Effector memory CD8-positive, alpha-beta T cell (primary cell): ENCODE measurements at places on chromosomes 4 and X.

- no peak for DNase-seq
- H3K36me3 ChIP-seq: no peaks in the 10 kb centered on the region
- H3K27me3 ChIP-seq: no peaks in the 10 kb centered on the region
- H3K4me3 ChIP-seq: peak overlapping the region; percentile 55
- peak overlapping the region; percentile 72 for H3K27ac ChIP-seq
These were observed 3.4 kb upstream of the CYBB start for GRCh38 chrX:37776283-37776986.

- no peak overlapping the region for H3K27ac ChIP-seq
- peaks cover 21% of the 10 kb centered on the region for H3K27me3 ChIP-seq
- H3K4me1 ChIP-seq: no peaks in the 10 kb centered on the region
- DNase-seq: no peak
- no peak overlapping the region for H3K4me3 ChIP-seq
- H3K36me3 ChIP-seq: no peaks in the 10 kb centered on the region
These were observed 189.2 kb upstream of the GK2 start for GRCh38 chr4:79597266-79597665.

DNA sequence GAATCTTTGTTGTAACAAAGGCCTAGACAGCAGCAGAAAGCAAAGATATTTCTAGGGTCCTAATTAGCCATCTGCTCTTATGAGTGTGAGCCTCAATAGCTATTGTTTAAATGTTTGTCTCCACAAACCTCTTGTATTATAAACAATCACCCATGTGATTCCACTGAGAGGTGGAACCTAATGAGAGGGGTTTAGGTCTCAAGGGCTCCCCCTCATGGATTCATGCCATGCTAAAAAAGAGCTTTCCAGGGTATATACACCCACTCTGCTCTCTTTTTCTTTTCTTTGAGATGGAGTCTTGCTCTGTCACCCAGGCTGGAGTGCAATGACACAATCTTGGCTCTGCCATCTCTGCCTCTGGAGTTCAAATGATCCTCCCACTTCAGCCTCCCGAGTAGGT lies 42.1 kb downstream of the TRIM61 start:
- no peak overlapping the region for H3K4me3 ChIP-seq
- H3K4me1 ChIP-seq: no peaks in the 10 kb centered on the region
- peaks cover 26% of the 10 kb centered on the region for H3K27me3 ChIP-seq
- H3K36me3 ChIP-seq: peaks cover 4% of the 10 kb centered on the region
- DNase-seq: no peak

GRCh38 chr4:41205854-41206460 lies 8.4 kb downstream of the APBB2 start:
- H3K4me3 ChIP-seq: no peak overlapping the region
- peaks cover 13% of the 10 kb centered on the region for H3K27me3 ChIP-seq
- no peaks in the 10 kb centered on the region for H3K4me1 ChIP-seq
- no peak overlapping the region for H3K27ac ChIP-seq
- DNase-seq: no peak
- no peaks in the 10 kb centered on the region for H3K36me3 ChIP-seq

- no peaks in the 10 kb centered on the region for H3K27me3 ChIP-seq
- peak; percentile 76 for DNase-seq
- H3K4me1 ChIP-seq: peaks cover 8% of the 10 kb centered on the region
- peak overlapping the region; percentile 45 for H3K4me3 ChIP-seq
These were observed 44.9 kb downstream of the ZBTB49 start for GRCh38 chr4:4334798-4335520.

GRCh38 chrX:71315917-71316316 lies 14.4 kb downstream of the ITGB1BP2 start:
- no peak overlapping the region for H3K4me3 ChIP-seq
- no peaks in the 10 kb centered on the region for H3K27me3 ChIP-seq
- peaks cover 4% of the 10 kb centered on the region for H3K36me3 ChIP-seq
- DNase-seq: no peak
- H3K27ac ChIP-seq: peak overlapping the region; percentile 41
- no peaks in the 10 kb centered on the region for H3K4me1 ChIP-seq

GRCh38 chr4:109185548-109185947 lies 116.9 kb downstream of the COL25A1 start:
- H3K4me1 ChIP-seq: no peaks in the 10 kb centered on the region
- no peak overlapping the region for H3K4me3 ChIP-seq
- H3K27ac ChIP-seq: no peak overlapping the region

GRCh38 chrX:129772796-129773431 lies 6.8 kb upstream of the SASH3 start:
- peak overlapping the region; percentile 60 for H3K4me3 ChIP-seq
- H3K27me3 ChIP-seq: no peaks in the 10 kb centered on the region
- peak overlapping the region; percentile 87 for H3K27ac ChIP-seq
- H3K4me1 ChIP-seq: peaks cover 58% of the 10 kb centered on the region

GRCh38 chrX:131826572-131826971 lies 196.5 kb upstream of the STK26 start:
- no peaks in the 10 kb centered on the region for H3K36me3 ChIP-seq
- no peaks in the 10 kb centered on the region for H3K4me1 ChIP-seq
- H3K4me3 ChIP-seq: no peak overlapping the region
- DNase-seq: no peak

- H3K36me3 ChIP-seq: no peaks in the 10 kb centered on the region
- H3K27ac ChIP-seq: no peak overlapping the region
- no peaks in the 10 kb centered on the region for H3K27me3 ChIP-seq
These were observed 349.7 kb downstream of the IQCM start for GRCh38 chr4:149465955-149466354.

DNA sequence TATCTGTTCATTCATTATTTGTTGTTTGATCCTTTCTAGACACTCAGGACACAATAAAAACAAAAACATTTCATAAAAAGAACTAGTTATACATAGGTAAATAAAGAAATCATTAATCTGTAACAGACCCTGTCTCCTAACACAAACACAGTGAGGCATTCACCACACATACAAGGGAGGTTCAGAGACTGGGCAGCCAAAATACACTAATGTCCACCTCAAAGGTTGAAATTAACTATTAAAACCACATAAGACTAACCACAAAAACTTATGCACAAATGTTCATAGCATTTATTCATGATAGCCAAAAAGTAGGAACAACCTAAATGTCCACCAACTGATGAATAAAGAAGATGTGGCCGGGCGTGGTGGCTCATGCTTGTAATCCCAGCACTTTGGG lies 7.8 kb downstream of the PAPSS1 start:
- H3K27me3 ChIP-seq: no peaks in the 10 kb centered on the region
- no peak overlapping the region for H3K27ac ChIP-seq
- H3K4me3 ChIP-seq: no peak overlapping the region
- peaks cover 11% of the 10 kb centered on the region for H3K4me1 ChIP-seq
- no peaks in the 10 kb centered on the region for H3K36me3 ChIP-seq

DNA sequence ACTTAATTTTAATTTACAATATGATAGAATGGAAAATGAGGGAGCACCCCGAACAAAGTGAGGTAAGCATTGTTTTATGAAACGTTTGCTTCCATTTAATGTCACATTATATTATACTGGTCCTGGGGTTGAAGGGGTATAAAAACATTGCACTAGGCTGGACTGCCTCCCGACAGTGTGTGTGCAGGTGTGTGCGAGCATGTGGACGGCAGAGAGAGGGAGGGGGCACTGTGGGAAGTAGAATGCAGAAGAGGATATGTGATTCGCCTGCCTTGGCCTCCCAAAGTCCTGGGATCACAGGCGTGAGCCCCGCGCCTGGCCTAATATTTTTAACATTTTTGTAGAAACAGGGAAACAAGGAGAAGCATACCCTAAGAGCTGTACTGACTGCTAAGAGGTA lies 36.0 kb downstream of the IRF2 start:
- no peaks in the 10 kb centered on the region for H3K27me3 ChIP-seq
- H3K4me1 ChIP-seq: peaks cover 65% of the 10 kb centered on the region
- no peak overlapping the region for H3K4me3 ChIP-seq
- no peak for DNase-seq
- peak overlapping the region; percentile 85 for H3K27ac ChIP-seq

DNA sequence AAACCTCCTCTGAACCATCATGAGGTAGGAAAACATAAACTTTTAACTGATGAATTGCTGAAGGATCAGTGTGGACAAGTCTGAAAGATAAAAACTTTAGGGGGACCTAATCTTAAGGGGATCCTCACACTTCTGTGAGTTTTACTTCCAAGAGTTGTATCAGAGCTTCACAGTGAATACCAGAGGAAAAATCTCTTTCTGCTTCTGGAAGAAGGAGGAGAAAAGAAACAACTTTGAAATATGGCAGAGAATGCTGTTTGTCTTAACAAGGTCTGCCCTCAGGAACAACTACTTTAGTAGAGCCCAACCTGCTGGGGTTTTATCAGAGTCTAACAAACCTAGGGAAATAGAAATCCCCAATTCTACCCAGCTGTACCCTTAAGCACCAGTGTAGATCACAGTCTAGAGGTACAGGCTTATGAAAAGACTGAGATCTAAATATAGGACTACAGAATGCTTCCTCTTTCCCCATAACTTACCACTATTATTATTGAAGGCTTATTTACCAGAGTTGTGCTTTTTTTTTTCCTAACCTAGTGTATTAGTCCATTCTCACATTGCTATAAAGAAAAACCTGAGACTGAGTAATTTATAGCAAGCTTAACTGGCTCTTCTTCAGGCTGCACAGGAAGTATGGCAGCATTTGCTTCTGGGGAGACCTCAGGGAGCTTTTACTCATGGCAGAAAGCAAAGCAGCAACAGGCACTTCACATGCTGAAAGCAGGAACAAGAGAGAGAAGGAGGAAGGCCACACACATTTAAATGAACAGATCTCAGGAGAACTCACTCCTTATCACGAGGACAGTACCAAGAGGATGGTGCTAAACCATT lies 167.9 kb downstream of the CAMK2D start:
- no peaks in the 10 kb centered on the region for H3K27me3 ChIP-seq
- H3K36me3 ChIP-seq: no peaks in the 10 kb centered on the region
- no peak overlapping the region for H3K27ac ChIP-seq
- no peak overlapping the region for H3K4me3 ChIP-seq
- peaks cover 27% of the 10 kb centered on the region for H3K4me1 ChIP-seq

GRCh38 chrX:7889680-7890079 lies 37.5 kb downstream of the PNPLA4 start:
- H3K4me3 ChIP-seq: no peak overlapping the region
- H3K27ac ChIP-seq: no peak overlapping the region
- H3K4me1 ChIP-seq: no peaks in the 10 kb centered on the region

GRCh38 chr4:87950493-87950892 lies 25.0 kb upstream of the SPP1 start:
- no peak overlapping the region for H3K4me3 ChIP-seq
- H3K36me3 ChIP-seq: no peaks in the 10 kb centered on the region
- H3K27me3 ChIP-seq: peaks cover 16% of the 10 kb centered on the region
- no peak for DNase-seq
- H3K4me1 ChIP-seq: no peaks in the 10 kb centered on the region
- no peak overlapping the region for H3K27ac ChIP-seq

GRCh38 chr4:172666711-172667368 lies 501.8 kb upstream of the GALNT7 start:
- no peaks in the 10 kb centered on the region for H3K36me3 ChIP-seq
- DNase-seq: no peak

- DNase-seq: no peak
- H3K27ac ChIP-seq: no peak overlapping the region
- H3K27me3 ChIP-seq: no peaks in the 10 kb centered on the region
- H3K4me1 ChIP-seq: no peaks in the 10 kb centered on the region
- H3K36me3 ChIP-seq: no peaks in the 10 kb centered on the region
These were observed 114.9 kb downstream of the AREG start for GRCh38 chr4:74559853-74560252.

DNA sequence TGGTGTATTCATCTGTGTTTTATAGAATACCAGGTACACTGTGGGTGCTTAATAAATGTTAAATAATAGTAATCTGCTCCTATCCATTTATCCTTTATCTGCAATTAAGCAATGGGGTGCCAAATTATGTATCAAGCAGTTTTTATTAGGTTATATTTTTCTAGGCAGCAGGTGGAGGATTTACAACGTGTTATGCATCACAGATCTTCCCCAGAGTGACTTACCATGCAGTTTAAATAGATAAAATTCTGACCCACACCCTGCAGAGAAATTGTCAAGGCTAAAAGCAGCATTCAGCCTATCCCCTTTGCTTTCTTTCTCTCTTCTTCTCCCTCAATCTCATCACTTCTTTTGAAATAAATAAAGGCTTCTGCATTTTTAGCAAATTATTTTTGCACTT lies 306.4 kb downstream of the CXXC4 start:
- H3K27ac ChIP-seq: no peak overlapping the region
- H3K27me3 ChIP-seq: no peaks in the 10 kb centered on the region
- no peaks in the 10 kb centered on the region for H3K36me3 ChIP-seq
- no peak for DNase-seq
- no peaks in the 10 kb centered on the region for H3K4me1 ChIP-seq
- H3K4me3 ChIP-seq: no peak overlapping the region

GRCh38 chrX:9534686-9535085 lies 69.8 kb downstream of the TBL1X start:
- peak overlapping the region; percentile 19 for H3K4me3 ChIP-seq
- DNase-seq: no peak
- H3K36me3 ChIP-seq: peaks cover 3% of the 10 kb centered on the region
- peaks cover 7% of the 10 kb centered on the region for H3K4me1 ChIP-seq

GRCh38 chr4:133592106-133592505 lies 443.0 kb downstream of the PCDH10 start:
- no peaks in the 10 kb centered on the region for H3K4me1 ChIP-seq
- no peak for DNase-seq
- H3K27me3 ChIP-seq: no peaks in the 10 kb centered on the region
- H3K4me3 ChIP-seq: no peak overlapping the region
- no peaks in the 10 kb centered on the region for H3K36me3 ChIP-seq

GRCh38 chr4:143743591-143743990 lies 43.1 kb upstream of the FREM3 start:
- no peak for DNase-seq
- no peaks in the 10 kb centered on the region for H3K36me3 ChIP-seq
- H3K4me3 ChIP-seq: no peak overlapping the region
- no peaks in the 10 kb centered on the region for H3K27me3 ChIP-seq
- H3K4me1 ChIP-seq: no peaks in the 10 kb centered on the region
- no peak overlapping the region for H3K27ac ChIP-seq

- no peak for DNase-seq
- H3K27me3 ChIP-seq: no peaks in the 10 kb centered on the region
- peaks cover 3% of the 10 kb centered on the region for H3K36me3 ChIP-seq
- H3K27ac ChIP-seq: no peak overlapping the region
These were observed 145.8 kb upstream of the ATP6AP2 start for GRCh38 chrX:40434947-40435346.

- peaks cover 3% of the 10 kb centered on the region for H3K36me3 ChIP-seq
- H3K27me3 ChIP-seq: peaks cover 5% of the 10 kb centered on the region
- H3K4me3 ChIP-seq: peak overlapping the region; percentile 33
- DNase-seq: no peak
These were observed 3.0 kb downstream of the IL21 start for GRCh38 chr4:122617597-122618593.

GRCh38 chr4:26303008-26303407 lies 17.8 kb upstream of the RBPJ start:
- H3K27me3 ChIP-seq: no peaks in the 10 kb centered on the region
- H3K27ac ChIP-seq: no peak overlapping the region

DNA sequence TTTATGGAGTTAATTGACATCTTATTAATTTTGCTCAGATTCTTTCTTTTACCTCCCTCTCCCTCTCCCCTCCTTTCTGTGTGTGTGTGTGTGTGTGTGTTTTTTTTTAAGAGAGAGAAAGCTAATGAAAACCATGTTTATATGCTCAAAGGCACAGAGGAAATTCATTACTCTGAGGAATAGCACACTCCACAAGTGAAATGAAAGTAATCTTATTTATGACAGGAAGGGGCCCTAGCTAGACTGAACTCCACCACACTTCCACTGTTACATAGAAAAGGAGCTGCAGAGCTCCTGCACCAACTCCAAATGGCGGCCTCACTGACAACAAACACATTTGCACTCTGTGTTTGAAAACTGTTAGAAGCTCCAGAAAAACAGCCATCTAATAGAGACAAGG lies 150.6 kb downstream of the RASL11B start:
- no peak overlapping the region for H3K4me3 ChIP-seq
- H3K36me3 ChIP-seq: no peaks in the 10 kb centered on the region
- DNase-seq: no peak
- H3K4me1 ChIP-seq: peaks cover 11% of the 10 kb centered on the region

GRCh38 chrX:41471786-41472185 lies 24.6 kb downstream of the NYX start:
- H3K36me3 ChIP-seq: no peaks in the 10 kb centered on the region
- no peak for DNase-seq
- H3K4me3 ChIP-seq: no peak overlapping the region
- no peaks in the 10 kb centered on the region for H3K27me3 ChIP-seq
